ENCODE measurements at places on chromosomes 11 and 22.
A peak's percentile ranks its signal among the peaks of the same experiment; 100 is the strongest.

DNA sequence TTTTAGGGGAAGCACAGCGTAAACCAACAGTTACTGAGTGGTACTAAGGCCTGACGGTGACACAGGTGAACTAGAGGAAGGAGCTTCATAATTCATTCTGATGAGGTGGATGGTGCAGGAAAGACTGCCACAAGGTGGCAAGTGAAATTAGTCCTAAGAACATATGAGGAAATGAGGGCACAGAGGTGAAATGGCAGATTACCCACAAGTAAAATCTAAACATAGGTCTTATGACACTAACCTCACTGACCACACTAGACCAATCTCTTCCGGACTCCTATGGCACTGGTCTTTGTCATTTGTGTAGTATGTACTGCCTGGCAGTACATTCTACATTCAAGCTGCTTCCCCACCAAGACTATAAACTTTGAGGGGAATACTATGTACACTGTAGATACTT, 20.2 kb downstream of the GAB2 start:
- no peak for DNase-seq

DNA sequence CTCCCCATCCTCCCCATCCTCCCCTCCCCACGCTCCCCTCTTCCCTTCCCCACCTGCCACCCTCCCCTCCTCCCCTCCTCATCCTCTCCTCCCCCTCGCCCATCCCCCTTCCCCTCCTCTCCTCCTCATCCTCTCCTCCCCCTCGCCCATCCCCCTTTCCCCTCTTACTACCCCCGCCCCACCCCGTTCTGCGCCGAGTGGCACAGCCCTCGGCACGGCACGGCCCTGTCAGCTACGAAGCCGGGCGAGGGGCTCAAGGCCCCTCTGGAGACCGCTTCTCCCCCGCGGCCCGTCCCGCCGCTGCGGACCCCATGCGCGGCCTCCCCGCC, 449.9 kb downstream of the OPCML start:
- DNase-seq: peak; percentile 24

GRCh38 chr22:34975721-34976120, 90.2 kb upstream of the ISX start:
- DNase-seq: no peak

DNA sequence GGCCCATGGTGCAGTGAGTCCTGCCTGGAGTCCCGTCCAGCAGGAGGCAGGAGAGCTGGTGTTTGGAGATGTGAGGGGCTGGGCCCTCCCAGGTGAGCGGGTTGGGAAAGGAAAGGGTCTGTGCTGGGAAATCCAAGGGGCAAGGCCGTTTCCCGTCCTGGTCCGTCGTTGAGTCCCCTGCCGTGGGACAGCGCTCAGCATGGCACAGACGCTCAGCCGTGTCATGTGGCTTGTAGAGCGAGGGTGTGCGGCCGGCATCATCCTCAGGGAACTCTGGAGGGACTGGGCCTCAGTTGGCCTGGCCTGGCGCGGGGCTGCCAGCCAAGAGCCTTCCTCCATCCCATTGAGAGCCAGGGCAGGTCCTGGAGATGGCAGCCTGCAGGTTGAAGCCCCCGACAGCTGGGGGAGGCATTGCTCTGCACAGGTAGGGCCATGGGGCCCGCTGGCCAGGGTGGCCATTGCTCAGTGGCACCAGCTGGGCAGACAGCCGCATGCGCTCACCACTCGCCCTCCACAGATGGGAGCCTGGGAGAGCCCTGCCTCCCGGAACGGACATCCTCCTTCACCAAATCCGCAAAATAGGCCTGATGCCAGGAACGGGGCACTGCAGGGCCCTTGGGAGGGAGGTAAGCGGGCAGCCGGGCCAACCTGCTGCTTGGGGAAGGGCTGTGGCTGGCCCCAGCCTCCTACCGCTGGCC, 28.7 kb downstream of the KCNQ1 start:
- no peak for DNase-seq

- DNase-seq: no peak
These were observed 781 bp downstream of the SIDT2 start for GRCh38 chr11:117179048-117179999.

- no peak for DNase-seq
These were observed 325.4 kb downstream of the BRD1 start for GRCh38 chr22:49502126-49502826.

GRCh38 chr22:40955571-40955970, 4.4 kb downstream of the RBX1 start:
- DNase-seq: no peak

- no peak for DNase-seq
These were observed 90.5 kb upstream of the DBX1 start for GRCh38 chr11:20250644-20251247.

- DNase-seq: no peak
These were observed 123.2 kb upstream of the LDLRAD3 start for GRCh38 chr11:35820614-35821013.

- no peak for DNase-seq
These were observed 136.0 kb upstream of the SORL1-AS1 start for GRCh38 chr11:121588747-121589146.

- no peak for DNase-seq
These were observed 116.2 kb downstream of the KIAA1671 start for GRCh38 chr22:25068707-25069106.

- no peak for DNase-seq
These were observed 2.4 kb downstream of the KIAA0930 start for GRCh38 chr22:45238076-45238956.
